ENCODE measurements at places on chromosomes 1 and 21. TPM values are rescaled to one million over a fixed set of nuclear protein-coding genes. Genes with fewer than 3 reads are reported as not detected.

NUF2 gene
- polyA plus RNA-seq: 9.1 TPM

SLAMF8 gene
- 0.47 TPM for polyA plus RNA-seq

SLC30A2 gene
- polyA plus RNA-seq: 1.00 TPM

TSPEAR gene
- 0.13 TPM for polyA plus RNA-seq

TRIM67 gene
- polyA plus RNA-seq: 0.08 TPM

GRIK3 gene
- 0.54 TPM for polyA plus RNA-seq

TLCD4 gene
- polyA plus RNA-seq: 12.7 TPM

ENTREP3 gene
- polyA plus RNA-seq: 16.3 TPM

HIVEP3 gene
- polyA plus RNA-seq: 2.1 TPM

BCL10 gene
- polyA plus RNA-seq: 10.6 TPM

SPATA21 gene
- polyA plus RNA-seq: not detected

CLEC20A gene
- not detected for polyA plus RNA-seq

VPS45 gene
- 45.4 TPM for polyA plus RNA-seq

ZNF648 gene
- polyA plus RNA-seq: 0.16 TPM

C1orf21 gene
- 50.0 TPM for polyA plus RNA-seq

ZNF326 gene
- polyA plus RNA-seq: 23.0 TPM

NHLH1 gene
- 0.59 TPM for polyA plus RNA-seq

KCND3 gene
- 1.5 TPM for polyA plus RNA-seq

OTUD3 gene
- polyA plus RNA-seq: 7.9 TPM

HES3 gene
- polyA plus RNA-seq: not detected

ANKRD35 gene
- 2.9 TPM for polyA plus RNA-seq

RIMKLA gene
- 0.89 TPM for polyA plus RNA-seq

RGS8 gene
- polyA plus RNA-seq: 0.04 TPM

PEX19 gene
- 43.2 TPM for polyA plus RNA-seq

UBXN10 gene
- polyA plus RNA-seq: 0.15 TPM

ZFYVE9 gene
- polyA plus RNA-seq: 19.8 TPM

KCNE2 gene
- polyA plus RNA-seq: 0.47 TPM

ZFP69 gene
- polyA plus RNA-seq: 5.8 TPM

RNU1-3 gene
- polyA plus RNA-seq: not detected

CAPN2 gene
- polyA plus RNA-seq: 91.7 TPM

PTPN22 gene
- 0.46 TPM for polyA plus RNA-seq

BRDT gene
- not detected for polyA plus RNA-seq

TRIM17 gene
- polyA plus RNA-seq: 0.63 TPM

KCNN3 gene
- 10.1 TPM for polyA plus RNA-seq

SPOCD1 gene
- 0.32 TPM for polyA plus RNA-seq

LMOD1 gene
- polyA plus RNA-seq: 48.7 TPM

AGT gene
- polyA plus RNA-seq: 17.4 TPM

FCRL5 gene
- 0.05 TPM for polyA plus RNA-seq

RGS2 gene
- polyA plus RNA-seq: 84.3 TPM

SUCO gene
- polyA plus RNA-seq: 36.1 TPM

CYP4A22 gene
- polyA plus RNA-seq: 0.09 TPM

ADAM15 gene
- 57.1 TPM for polyA plus RNA-seq

PYHIN1 gene
- 0.22 TPM for polyA plus RNA-seq

MYOG gene
- polyA plus RNA-seq: 442 TPM

CFAP107 gene
- 0.99 TPM for polyA plus RNA-seq

RIPPLY3 gene
- 0.11 TPM for polyA plus RNA-seq

ITPKB gene
- polyA plus RNA-seq: 18.9 TPM

KCNH1 gene
- 0.13 TPM for polyA plus RNA-seq

SELE gene
- polyA plus RNA-seq: 1.1 TPM

PLEKHN1 gene
- 0.08 TPM for polyA plus RNA-seq

KCNJ15 gene
- polyA plus RNA-seq: 0.16 TPM

LCE1F gene
- not detected for polyA plus RNA-seq

FMO2 gene
- polyA plus RNA-seq: 1.2 TPM

ACTN2 gene
- polyA plus RNA-seq: 2,397 TPM
